ENCODE measurements at places on chromosomes 7 and 10.

- DNase-seq, result no peak
Measured at GRCh38 chr10:53052521-53053164, 280.1 kb upstream of the MBL2 start.

DNA sequence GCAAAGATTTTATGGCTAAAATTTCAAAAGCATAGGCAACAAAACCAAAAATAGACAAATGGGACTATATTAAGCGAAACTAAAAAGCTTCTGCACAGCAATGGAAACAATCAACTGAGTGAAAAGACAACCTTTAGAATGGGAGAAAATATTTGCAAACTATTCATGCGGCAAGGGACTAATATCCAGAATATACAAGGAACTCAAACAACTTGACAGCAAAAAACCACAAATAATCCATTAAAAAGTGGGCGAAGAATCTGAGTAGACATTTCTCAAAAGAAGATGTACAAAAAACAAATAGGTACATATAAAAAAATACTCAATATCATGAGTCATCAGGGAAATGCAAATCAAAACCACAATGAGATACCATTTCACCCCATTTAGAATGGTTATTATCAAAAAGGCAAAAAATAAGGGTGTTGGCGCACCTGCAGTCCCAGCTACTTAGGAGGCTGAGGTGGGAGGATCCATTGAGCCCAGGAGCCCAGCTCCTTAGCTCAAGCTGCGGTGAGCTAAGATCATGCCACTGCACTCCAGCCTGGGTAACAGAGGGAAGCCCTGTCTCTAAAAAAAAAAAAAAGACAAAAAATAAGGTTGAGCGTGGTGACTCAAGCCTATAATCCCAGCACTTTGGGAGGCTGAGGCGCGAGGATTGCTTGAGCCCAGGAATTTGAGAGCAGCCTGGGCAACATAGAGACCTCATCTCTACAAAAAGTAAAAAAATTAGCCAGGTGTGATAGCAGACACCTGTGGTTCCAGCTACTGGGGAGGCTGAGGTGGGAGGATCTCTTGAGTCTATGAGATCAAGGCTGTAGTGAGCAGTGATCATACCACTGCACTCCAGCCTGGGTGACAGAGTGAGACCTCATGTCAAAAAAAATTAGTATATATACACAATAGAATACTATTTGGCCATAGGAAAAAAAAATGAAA lies 4.2 kb upstream of the CCM2 start:
- no peak for DNase-seq

DNA sequence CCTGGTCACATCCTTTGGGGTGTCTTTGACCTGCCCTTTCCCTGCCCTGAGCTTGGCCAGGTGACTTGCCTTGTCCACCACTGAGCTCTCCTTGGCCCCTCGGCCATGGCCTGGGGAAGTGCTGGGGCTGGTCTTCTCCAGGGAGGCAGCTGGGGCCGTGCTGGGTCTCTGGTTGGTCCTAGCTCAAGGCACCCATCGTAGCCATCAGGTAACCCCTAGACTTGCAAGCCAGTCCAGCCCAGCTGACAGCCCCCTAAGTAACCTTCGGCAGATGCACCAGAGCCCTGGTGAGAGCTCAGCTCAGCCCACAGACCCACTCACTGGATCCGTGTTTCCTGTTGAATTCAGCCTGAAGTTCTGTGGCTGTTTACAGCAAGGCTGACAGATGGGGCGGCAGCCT lies 176.2 kb upstream of the SHH start:
- no peak for DNase-seq

GRCh38 chr10:117086546-117086945 lies 51.5 kb downstream of the VAX1 start:
- no peak for DNase-seq

DNA sequence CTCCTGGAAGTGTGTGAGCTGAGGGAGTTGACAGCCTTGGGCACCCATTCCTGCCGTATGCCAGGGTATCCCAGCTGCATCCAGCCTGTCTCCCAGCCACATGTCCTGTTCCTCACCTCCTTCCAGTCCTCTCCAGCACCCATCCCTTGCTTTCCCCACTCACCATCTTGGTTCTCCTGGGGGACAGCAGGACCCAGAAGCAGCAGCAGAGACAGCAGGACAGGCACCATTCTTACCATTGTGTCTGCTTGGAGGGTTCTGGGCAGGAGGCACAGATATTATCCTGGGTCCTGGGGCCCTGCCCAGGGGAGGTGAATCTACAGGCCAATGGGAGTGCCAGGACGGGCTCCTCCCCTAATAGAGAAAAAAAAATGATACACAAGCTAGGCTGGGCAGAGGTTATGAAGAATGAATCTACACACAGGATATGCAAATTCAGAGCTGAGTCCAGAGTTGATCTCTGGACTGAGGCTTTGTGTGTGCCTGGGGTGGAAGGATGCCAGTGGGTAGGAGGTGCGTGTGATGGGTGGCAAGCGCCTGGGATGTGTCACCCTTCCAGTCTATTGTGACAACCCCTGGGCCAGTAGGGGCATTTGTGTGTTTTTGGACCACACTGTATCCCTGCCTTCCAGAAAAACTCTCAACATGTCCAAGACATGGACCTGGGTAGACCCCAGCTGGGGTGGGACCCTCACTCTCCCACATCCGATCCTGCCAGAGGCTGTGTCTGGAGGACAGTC lies at the start of gene AZGP1:
TSS of gene AZGP1 (minus strand) at position 250 of the 740 bp plus-strand sequence. CDS start at position 239, 11 bp downstream.
- DNase-seq, result peak; percentile 52

GRCh38 chr10:13887761-13888160 lies 301.0 kb downstream of the PRPF18 start:
- DNase-seq, result no peak

GRCh38 chr10:50522908-50523307 lies 100.8 kb downstream of the SGMS1 start:
- DNase-seq, result no peak

- no peak for DNase-seq
Measured at GRCh38 chr7:120742372-120742771, 115.6 kb downstream of the TSPAN12 start.

DNA sequence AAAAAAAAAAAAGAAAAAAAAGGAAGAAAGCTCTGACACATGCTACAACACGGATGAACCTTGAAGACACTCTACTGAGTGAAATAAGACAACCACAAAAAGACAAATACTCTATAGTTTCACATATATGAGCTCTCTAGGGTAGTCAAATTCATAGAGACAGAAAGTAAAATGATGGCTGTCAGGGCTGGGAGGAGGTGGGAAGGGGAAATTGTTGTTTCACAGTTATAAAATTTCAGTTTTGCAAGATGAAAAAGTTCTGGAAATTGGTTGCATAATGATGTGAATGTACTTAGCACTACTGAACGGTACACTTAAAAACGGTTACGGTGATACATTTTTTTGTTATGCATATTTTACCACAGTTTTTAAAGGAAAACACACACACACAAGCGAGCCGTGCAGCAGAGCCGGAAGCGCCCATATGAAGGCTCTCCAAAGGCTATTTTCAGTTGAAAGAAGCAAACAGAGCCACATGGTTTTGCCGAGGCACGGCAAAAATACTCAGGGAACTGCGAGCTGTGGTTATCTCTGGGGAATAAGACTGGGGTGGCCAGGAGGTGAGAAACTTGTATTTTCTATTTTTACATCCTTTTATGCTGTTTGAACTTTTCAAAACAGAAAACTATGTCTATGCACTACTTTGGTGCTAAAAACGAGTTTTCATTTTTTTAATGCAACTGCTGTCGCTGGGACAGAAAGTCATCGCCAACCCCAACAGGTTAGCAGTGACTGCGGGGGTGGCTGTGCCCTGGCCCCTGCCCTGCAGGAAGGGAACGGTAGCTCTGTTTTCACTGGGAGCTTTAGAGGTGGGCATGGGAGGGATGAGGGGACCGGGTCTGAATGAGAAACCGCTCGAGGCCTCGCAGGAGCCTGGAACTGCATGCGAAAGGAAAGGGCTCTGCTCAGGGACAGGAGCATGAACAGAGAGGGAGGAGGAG lies 132.9 kb downstream of the OAT start:
- DNase-seq, result no peak

DNA sequence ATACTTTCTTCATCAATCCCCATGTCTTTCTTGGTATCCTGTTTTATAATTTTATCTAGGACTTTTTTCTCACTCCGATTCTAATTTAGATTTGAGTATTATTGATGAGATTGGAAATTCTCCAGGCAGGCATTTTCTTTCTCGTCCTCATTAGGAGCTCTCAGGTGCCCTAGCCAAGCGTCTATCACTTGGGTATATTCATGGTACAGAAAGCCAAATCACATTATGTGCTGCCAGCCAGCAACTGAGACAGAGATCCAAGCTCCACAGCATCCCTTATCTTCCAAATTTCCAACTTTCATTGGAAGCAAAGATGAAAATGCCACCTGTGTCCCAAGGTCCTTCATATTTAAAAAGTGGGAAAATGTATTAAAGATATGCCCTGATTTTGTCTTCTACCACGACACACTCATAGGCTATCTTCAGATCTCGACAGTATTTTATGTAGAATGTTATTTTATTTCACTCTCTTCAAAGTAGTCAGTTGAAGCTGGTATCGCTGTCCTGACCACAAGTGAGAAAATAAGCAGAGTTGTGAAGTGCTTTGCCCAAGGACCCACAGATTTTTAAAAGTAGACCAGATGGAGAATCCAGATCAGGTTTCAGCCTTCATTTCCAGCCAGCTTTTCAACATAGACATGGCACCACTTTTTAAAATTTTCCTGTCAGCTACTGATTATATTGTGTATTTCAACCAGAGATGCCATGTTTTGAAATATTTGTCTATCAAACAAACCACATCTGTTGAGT lies 773.4 kb downstream of the CNTNAP2 start:
- DNase-seq, result no peak

GRCh38 chr10:109203646-109204353 lies 719.5 kb downstream of the XPNPEP1 start:
- no peak for DNase-seq

GRCh38 chr7:77235276-77235675 lies 35.7 kb upstream of the FGL2 start:
- no peak for DNase-seq

GRCh38 chr10:110200503-110200902 lies 6.9 kb upstream of the MXI1 start:
- no peak for DNase-seq

DNA sequence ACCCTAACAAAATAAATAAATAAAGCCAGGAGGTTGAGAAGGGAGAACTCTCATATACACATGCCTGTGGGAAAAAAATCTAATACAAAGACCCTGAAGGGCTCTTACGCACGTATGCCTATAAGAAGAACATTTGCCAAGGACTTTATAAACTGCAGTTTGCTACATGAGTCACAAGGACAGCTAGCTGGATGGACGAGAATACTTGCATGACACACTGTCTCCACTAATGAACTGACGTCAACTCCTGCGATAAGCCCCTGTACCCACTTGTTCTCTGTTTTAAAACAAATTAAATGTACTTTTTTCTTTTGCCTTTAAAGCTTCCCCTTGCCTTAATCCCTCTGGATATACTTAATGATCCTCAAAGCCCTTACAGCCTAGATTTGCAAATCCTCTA lies 374.6 kb upstream of the GHITM start:
- peak; percentile 32 for DNase-seq

DNA sequence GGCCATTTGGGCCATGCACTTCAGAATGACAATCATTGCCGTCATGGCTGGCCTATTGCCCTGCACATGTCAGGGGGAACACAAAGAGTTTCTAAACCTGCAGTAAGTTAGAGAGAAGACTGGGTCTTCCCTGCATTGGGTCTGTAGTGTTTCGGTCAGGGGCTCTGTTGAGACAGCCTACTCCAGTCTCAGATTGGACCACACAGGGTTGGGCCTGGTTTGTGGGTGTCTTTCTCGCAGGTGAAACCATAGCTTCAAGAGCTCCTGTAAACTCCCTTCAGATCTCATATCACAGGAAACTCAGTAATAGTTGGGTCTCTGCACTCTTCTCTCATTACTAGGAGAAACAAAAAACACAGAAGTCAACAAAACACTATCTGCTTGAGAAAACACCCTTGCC lies 7.3 kb upstream of the TARP start:
- no peak for DNase-seq

DNA sequence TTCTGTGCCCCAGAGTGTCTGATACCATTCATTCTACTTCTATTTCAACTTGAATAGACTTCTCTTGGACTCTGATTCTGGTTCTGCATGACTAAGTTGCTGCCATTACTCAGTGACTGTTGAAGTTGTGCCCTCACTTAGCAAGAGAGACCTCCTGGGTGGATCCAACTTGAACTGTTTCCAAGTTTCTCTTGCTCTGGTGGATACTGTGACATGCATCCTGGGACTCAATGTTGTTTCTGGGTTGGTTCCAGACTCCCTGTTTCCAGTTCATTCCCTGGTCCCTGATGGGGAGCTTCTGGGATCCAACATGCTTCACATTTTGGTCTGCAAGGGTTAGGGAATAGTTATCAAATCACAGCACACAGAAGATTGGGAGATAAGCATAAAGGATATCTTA lies 26.2 kb upstream of the PRPF18 start:
- no peak for DNase-seq

DNA sequence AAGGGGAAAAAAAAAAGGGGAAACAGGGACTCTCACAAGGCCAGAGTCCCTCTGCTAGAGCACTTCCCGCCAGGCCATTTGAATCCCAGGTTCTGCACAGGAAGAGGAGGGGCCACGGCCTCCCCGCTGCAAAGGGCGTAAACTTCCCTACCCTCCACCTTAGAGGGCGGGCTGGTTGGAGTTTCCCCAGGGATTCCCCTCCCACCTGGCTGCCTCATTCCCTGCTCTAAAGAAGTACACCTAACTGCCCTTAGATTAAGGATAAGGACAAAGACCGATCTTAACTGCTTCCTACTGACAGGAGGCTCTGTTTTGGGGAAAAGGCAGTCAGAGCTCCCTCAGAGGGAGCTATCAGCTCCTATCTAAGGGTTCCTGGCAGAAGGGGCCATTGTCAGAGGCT lies 102.0 kb upstream of the ARMC3 start:
- no peak for DNase-seq

DNA sequence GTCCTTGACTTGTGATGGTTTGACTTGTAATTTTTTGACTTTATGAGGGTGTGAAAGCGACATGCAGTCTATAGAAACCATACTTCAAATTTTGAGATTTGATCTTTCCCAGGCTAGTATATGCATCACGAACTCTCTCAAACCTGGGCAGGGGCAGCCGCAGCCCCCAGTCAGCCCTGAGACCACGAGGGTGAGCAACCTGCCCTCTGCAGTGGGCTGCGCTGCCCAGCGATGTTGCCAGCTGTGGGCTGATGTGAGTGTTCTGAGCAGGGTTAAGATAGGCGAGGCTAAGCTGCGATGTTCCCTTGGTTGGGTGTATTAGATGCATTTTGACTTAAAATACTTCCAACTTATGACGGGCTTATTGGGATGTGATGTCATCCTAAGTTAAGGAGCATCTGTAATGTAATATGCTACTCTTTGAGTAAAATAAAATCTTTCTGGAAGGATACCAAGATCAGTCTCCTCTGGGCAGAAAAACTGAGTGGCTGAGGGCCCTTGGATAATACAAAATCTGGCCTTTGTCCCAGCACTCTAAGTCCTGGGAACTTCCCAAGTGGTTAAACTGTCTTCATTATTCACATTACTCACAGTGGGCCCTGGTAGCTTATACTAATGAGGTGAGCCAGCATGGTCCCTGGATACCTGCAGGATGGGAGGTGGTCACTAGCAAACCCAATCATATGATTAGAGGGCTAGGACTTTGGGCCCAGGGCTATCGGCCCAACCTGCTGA lies 28.4 kb upstream of the CNPY1 start:
- DNase-seq, result no peak

- DNase-seq, result peak; percentile 71
Measured at GRCh38 chr7:146090023-146090645, 26.5 kb upstream of the CNTNAP2 start.

GRCh38 chr7:106744563-106745091 lies 83.7 kb upstream of the CCDC71L start:
- no peak for DNase-seq

- no peak for DNase-seq
Measured at GRCh38 chr10:48498940-48499510, 105.8 kb downstream of the ARHGAP22 start.

- no peak for DNase-seq
Measured at GRCh38 chr7:69640216-69640615, 41.9 kb downstream of the AUTS2 start.

Measured in RKO (cell line).